ENCODE measurements at places on chromosomes 11 and 22.

GRCh38 chr11:100536979-100537378, 150.1 kb upstream of the ARHGAP42 start:
- no peak for DNase-seq

- DNase-seq, result no peak
Measured at GRCh38 chr11:20672575-20672974, 3.2 kb downstream of the NELL1 start.

DNA sequence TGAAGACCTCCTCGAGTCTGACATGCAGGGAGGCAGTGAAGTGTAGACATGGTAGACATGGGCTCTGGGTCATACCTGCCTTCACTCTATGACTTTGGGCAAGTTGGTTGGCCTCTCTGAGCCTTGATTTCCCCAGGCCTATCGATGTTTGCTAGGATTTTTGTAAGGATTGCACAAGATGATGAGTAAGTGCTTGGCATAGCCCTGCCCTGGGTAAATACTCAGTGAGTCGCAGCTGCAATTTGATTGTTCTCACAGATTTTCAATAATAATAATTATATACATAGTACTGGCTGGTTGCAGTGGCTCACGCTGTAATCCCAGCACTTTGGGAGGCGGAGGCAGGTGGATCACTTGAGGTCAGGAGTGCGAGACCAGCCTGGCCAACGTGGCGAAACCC, 18.1 kb downstream of the MCM5 start:
- no peak for DNase-seq

- DNase-seq, result no peak
Measured at GRCh38 chr11:111395081-111395480, 16.0 kb upstream of the POU2AF1 start.

DNA sequence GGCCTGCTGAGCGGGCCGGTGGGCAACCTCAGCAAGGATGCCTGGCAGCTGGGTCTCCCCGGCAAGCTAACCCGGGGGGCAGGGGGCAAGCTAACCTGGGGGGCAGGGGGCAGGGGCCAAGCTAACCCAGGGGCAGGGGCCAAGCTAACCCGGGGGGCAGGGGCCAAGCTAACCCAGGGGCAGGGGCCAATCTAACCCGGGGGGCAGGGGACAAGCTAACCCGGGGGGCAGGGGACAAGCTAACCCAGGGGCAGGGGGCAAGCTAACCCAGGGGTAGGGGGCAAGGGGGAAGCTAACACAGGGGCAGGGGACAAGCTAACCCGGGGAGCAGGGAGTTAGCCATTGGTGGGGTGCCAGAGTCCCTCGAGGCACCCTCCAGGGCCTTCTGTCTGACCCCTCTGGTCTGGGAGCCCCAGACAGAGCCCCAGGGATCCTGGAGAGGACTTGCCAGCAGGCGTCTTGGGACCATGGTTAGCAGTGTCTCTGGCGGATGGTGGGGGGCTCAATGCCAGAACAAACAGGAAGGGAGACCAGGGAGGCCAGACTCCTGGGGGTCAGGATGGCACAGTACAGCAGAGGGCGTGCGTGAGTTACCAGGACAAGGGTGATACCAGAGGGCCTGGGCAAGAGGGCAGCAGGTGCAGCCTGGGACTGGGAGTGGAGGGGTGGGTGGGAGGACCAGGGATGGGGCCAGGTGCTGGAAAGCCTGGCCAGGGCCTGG, 16.1 kb downstream of the IGF2 start:
- no peak for DNase-seq

DNA sequence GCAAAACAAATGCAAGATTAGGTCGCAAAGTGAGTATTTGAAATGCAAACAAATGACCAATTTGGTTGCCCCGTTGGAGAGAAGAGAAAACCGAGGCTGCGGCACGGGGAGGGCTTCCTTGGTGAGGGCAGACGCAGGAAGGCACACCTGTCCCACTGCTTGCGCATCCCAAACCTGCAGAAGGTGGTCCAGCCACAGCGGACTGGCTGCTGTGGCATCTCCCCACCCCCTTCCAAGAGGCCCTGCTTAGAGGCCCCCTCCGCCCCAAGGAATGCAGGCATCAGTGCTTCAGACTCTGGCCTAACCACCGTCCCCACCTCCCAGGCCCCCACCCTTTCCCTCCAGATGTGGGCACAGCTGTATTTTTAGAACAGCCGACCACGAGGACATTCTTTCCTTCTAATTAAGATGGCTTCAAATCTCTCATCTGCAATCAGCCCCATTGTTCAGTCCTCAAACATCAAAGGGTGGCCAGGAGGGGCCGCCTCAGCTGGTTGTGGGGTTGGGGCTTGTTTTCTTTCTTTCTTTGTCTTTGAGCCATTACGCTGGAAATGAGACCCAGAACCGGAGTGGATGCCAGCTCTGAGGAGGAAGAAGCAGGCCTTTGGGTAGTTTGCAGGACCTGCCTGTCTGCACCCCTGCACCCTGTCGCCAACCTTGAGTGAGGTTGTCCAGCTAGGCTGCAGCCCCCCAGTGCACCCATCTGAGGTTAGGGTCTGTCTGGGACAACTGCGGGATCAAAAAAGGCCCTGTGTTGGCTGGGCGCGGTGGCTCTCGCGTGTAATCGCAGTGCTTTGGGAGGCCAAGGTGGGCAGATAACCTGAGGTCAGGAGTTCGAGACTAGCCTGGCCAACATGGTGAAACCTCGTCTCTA, 9.4 kb upstream of the DERL3 start:
- DNase-seq, result no peak

DNA sequence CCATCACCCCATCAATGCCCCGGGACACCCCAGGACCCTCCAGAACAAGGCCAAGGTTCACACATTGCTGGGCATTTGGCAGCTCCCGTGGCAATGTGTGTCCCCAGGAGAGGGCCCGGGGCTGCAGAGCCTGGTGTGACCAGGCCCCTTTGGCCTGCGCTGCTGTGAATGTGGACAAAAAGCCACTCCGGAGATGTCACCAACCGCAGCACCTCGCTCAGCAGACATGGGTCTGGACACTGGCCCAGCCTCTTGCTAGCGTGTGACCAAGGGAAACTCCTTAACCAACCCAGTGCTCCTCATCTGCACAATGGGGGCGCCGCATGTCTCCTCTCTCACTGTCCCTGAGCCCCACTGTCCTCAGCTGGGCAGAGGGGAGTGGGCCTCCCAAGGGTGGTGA, 8.0 kb upstream of the CHADL start:
- DNase-seq, result no peak

DNA sequence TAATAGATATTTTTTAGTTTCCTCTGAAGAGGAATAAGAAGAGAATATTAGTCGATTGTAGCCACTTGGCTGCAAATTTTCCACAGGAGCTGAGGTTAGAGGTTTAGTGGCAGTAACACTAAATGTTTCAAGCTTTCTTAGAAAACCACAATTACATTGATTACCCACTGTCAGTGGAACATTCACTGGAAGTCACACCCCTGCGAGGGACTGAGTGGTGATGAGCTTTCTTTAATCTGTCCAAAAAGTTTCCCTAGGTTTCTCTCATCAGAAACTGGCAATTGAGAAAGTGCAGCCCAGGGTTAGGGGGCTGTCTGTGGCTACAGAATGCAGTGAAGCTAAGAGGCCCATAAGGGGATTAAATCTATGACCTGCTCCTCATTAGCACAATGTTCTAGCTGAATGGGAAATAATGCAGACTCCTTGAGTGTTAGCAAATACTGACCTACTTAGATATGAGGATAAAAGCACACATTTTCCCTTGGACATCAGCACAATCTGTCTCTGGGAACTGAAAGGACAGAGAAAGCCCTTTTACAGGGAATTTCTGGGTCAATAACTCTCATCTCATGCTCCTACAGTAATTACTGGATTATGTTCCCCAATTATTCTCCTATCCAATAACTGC, 189.5 kb downstream of the FAM76B start:
- no peak for DNase-seq

- DNase-seq, result no peak
Measured at GRCh38 chr11:19777039-19777376, 64.4 kb downstream of the NAV2 start.

DNA sequence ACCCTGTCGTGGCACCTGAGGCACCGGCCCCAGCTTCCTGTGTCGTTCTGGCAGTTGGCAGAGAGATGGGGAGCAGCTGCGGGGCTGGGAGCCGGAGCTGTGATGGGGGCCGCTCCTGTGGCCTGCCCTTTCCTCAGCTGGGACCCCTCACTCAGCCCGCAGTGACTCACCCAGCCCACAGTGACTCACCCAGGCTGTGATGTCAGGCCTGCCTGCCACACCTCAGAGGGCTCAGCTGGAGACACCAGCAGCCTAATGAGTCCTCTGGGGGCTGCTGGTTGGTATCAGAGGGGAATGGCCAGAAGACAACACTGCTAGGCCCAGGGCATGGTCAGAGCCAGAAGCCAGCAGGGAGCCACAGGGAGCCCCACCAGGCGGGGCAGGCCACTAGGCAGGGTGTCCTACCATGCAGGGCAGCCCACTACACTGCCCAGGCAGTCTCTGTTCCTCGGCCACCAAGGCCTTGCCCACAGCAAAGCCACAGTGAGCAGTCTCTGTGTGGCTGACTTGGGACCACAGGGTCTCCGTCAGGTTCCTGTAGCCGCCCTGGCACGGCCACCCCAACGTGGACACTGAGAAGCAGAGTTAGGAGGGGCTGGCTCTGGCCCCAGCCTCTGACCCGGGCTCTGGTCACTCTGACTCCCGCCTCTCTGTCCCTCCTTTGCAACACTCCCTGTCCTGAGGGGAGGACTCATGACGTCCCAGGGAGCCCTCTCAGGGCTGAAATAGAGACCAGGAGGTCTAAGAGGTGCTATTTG, 4.2 kb upstream of the FXYD2 start:
- peak; percentile 82 for DNase-seq

DNA sequence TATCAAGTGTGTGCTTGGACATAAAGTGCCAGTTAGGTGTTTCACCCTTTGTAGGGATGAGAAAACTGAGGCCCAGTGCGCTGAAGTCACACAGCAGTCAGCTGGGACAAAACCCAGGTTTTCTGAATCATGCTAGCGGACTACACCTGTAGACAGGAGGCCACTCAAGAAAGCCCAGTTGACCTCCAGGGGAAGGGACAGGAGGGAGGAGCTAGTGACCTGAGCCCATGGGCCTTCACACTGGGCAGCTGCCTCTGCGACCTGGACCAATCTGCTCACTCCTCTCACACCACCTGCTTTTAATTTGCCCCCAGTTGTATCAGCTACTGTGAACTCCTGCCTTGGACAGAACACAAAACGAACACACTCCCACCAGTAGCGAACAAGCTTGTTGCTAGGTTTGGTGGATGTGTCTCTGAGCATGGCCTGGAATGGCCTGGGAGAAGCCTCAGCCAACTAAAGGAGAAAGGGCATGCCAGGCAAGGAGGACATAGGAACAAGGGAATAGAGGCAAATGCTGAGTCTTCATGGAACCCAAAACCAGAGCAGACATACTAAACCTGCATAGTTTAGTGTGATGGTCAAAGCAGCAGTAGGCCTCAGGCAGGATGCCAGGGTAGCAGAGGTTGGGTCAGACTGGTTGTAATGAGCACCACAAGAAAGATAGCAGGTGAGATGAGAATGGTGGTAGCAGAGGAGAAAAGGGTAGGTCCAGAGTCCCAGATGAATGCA, 7.2 kb downstream of the LMO1 start:
- no peak for DNase-seq

DNA sequence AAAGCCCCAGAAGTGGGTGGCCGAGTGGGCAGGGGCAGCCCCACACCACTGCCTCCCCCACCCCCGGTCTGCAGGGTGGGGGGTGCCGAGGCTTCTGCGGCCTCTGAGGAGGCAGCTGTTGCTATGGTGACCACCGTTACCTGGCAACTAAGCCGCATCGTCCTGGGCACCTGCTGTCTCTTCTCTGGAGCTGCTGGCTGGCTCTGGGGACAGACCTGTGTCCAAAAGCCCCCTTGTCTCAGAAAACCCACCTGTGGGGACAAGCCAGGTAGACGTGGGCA, 79.9 kb upstream of the PRR5 start:
- DNase-seq, result no peak

DNA sequence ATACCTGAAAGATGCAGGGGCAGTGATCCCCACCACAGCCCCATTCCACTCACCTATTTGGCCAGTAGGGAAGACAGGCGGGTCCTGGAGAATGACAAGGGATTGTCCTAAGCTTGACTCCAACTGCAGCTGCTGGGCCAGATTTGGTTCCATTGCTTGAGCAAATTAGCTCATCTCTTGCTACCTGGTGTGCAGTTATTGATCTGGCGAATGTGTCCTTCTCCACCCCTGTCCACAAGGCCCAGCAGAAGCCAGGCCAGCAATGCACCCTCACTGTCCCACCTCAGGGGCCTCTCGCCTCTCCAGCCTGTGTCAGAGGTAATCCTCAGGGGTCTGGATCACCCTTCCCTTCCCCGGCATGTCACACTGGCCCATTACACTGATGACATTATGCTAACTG, 23.3 kb downstream of the TSPAN32 start:
- no peak for DNase-seq

GRCh38 chr22:44682556-44683168, 19.3 kb upstream of the PRR5 start:
- no peak for DNase-seq

DNA sequence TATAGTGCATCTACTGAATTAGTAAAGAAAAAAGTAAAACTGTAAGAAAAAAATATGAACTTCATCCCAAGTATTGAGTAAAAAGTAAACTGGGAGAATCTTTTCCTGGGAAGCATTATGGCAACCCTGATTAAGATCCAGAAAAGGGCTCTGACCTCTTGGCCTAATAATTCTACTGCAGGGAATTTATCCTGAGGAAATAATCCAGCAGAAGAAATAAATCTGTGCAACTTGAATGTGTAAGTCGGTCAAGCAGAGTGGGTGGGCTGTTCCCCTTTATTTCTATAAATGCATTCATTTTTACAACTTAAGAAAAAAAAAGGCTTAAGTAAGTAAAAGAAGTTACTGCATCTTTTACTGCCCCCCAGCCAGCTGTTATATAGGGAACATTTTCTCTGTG, 111.2 kb upstream of the PARVA start:
- no peak for DNase-seq

GRCh38 chr11:31780078-31780477, 31.0 kb downstream of the PAX6 start:
- DNase-seq, result no peak

GRCh38 chr11:87870086-87870485, 305.2 kb downstream of the RAB38 start:
- DNase-seq, result no peak

- no peak for DNase-seq
Measured at GRCh38 chr11:129249923-129250322, 57.8 kb upstream of the ARHGAP32 start.

- DNase-seq, result no peak
Measured at GRCh38 chr11:119673052-119673758, 55.8 kb downstream of the NECTIN1 start.

GRCh38 chr22:37229805-37230672, 14.0 kb downstream of the RAC2 start:
- peak; percentile 81 for DNase-seq
